ENCODE measurements at places on chromosomes 2 and 18. TPM values are rescaled to one million over a fixed set of nuclear protein-coding genes. Genes with fewer than 3 reads are reported as not detected.

The SLC5A7 gene
- polyA plus RNA-seq: not detected

DNA sequence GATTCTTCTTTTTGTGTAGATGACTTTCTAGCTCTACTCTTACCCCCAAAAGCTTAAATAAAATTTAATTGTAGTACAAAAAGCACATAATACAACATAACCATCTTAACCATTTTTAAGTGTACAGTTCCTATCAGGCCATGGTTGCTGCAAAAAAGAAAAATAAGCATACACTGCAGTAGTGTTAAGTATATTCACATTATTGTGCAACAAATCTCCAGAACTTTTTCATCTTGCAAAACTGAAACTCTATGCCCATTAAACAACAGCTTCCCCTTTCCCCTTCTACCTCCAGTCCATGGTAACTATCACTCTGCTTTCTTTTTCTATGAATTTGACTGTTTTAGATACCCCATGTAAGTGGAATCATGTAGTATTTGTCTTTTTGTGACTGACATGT is 18.1 kb downstream of the PPM1B start:
- no peak for DNase-seq

DNA sequence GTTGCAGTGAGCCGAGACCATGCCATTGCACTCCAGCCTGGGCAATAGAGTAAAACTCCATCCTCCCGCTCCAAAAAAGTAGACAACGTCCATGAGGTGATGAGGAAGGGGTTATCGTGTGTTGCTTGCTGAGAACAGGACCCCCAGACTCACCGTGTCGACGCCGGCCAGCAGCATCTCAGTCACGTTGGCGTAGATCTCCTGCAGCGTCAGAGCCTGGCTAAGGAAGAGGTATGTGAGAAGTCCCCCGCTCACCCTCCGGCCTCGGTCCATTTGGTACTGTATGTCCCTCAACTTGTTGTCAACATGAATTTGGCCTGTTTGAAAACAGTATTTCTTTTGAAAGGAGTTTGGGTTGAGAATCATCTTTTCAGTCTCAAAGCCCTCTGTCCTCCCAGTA is 20.9 kb downstream of the CYP27C1 start:
- DNase-seq: no peak

DNA sequence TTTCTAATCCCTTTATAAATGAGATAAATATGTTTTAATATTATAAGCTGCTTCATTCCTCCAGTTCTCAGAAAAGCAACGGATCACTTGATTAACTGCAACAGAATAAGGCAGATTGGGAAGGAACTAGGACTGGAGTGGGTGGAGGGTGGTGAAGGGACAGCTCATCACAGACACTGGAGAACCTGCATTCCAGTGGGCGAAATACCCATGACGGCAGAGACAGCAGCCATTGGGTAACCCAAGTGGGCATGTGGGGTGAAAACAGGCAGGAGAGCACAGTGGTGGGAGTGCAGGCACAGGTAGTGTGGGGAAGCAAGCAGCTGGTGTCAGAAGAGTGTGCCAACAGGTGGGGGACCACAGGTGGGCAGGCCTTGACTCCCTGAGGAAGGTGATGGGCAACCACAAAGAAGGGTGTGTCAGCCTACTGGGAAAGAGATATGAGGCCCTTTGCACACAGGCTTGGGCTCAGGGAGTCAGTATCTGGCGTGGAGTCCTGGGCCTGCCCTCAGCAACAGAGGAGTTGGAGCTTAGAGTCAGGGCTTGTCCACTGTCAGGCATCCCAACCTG is 27.2 kb downstream of the DPYSL5 start:
- no peak for DNase-seq
